ENCODE measurements at places on chromosomes 6 and 20.

DNA sequence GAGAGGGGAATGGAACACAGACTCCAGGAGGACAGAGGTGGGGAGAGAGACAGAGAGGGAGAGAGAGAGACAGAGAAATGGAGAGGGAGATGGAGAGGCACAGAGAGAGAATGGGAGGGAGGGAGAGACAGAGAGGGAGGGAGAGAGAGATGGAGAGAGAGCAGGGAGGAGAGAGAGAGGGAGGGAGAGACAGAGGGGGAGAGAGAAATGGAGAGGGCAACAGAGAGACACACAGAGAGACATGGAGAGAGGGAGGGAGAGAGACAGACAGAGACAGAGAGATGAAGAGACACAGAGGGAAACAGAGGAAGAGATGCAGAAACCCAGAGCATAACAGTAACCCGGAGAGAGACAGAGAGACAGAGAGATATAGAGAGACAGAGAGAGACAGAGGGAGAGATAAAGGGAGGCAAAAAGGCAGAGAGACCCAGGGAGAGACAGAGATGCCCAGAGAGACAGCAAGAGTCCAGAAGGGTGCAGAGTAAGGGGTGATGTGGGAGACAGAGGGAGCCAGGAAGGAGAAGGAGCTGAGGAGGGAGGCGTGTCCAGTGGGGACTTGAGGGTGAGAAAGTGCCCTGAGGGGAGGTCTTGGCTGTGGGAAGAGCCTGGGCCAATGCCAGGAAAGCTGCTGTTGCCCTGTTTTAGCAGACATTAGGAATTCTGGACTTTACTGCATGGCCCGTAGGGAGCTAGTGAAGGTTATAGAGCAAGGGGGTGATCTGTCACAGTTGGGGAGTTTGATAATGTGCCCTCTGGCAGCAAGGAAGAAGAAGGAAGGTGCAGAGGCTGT is 78.3 kb downstream of the SRC start:
- no peak for DNase-seq

GRCh38 chr6:33118525-33119123 is 42.8 kb downstream of the HLA-DPB1 start:
- no peak for DNase-seq

- no peak for DNase-seq
These were observed 94.2 kb downstream of the ADAT2 start for GRCh38 chr6:143356101-143356880.

- no peak for DNase-seq
These were observed 39.6 kb upstream of the MDFI start for GRCh38 chr6:41598670-41599014.

GRCh38 chr6:18586133-18586532 is 199.0 kb downstream of the RNF144B start:
- no peak for DNase-seq

DNA sequence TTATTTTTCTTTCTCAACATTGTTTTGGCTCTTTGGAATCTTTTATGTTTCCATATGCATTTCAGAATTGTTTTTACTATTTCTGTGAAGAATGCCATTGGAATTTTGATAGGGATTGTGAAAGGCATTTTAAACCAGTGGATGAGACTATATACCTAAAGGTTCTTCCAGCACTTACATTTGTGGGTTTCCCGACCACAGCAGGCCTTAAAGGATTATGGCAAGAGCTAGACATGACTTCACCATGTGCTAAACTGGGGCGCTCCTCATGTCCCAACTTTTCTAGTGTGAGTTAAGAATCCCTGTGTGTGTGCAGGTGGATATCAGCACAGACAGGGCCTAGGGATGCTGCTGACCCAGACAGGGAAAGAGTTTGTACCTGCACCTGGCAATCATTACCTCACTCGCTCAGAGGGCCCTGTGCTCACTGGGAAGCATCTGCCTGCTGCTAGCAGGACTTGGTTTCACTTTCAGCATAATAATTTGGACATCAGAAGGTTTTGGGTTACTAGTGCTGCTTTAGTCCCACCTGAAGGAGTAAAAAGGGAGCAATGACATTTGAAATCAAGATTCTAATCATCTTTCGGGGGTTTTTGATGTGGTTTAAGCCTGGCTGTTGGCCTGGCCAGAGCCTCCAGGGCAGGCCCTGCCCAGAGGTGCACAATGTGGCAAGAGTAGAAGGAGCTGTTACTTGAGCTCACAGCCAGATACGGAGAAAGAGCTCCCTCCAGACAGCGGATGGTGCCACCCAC is 137.1 kb downstream of the CDC5L start:
- no peak for DNase-seq

DNA sequence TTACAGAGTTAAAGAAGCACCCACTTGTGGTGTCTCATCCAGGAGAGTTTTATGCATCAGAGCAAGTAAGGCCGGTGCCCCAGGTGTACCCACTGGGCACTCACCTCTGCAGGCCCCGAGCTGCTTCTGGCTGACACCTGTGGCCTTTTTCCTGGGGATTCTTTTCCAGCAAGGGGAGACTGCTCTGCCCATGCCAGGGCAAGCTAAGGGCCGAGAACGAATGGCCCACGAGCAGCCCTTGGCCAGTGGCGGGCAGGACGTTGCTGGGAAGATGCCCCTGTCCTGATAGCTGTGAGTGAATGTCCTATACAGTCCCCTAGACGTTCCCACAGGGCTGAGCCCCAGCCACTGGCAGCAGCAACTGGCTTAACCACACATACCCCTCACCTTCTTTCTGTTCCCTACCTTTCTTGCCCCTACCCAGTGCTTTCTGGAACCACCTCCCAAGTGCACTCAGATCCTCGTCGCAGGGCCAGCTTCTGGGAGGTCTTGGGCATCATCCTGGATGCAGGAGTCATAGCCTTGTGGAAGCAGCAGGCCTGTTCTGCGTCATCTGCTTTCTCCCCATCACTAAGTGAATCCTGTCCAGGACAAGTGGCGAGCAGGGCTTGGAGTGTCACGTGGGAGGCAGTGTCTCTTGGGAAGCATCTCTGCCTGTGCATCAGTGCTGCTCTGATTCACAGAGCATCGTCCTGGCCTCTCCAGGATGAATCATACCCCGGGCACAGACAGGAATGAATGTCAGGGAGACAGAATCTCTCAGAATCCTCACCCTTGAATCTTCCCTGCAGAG is 32.5 kb downstream of the SYNDIG1 start:
- DNase-seq: no peak

DNA sequence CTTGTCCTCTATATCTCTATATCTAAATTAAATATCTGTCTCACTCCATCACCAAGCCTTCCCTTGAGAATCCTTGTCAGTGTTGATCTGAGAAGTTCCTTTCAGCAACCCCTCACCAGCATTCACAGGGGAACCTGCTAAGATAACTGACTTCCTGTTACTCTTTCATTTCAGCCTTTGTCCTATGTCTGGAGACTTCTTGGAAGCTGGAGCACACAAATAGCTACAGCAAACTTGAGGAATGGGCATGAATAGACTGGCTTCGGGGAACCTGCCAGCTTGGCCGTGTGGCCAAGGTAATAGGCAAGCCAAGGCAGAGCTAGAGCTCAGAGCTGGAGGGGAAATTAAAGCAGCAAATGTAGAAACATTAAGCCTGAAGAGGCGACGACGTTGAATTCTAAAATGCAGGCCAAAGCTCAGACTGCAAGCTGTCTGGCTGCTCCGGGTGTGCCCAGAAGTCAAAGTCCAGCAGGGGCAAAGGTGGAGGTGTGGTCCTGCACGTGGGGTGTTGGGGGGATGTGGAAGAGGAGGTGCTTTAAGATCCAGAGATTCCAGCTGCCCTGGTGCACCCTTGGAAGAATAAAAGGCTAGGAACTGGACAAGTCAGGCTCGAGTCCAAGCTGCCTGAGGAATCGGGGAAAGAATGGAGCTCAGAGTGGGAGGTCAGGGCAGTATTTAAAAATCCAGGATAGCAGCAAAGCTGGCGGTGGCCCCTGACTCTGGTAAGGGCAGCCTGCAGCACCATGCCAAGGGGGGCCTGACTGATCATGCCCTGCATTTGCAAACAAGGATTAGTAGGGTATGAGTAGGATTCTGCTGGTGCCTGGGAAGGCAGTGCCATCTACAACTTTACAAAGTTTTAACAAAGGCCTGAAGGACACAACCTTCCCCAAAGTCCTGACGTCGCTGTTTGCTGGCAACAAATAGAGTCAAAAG is 185.0 kb upstream of the SGK1 start:
- DNase-seq: no peak

DNA sequence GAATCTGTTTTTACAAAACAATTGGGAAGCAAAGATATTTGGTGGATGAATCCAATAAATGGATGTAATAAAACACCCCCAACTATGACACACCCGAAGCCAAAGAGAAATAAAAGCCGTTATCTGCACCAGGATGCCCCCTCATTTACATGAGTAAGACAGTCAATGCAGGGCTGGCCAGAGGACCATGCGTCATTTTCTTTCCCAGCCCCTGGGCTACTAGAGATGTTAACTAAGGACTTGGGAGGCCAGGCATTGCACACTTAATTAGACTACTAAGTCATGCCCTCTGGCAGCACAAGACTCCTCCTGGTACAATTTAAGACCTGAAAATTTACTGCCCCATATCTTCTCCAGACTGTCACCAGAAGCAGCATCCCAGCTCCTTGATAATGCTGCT is 3.2 kb downstream of the LEMD2 start:
- no peak for DNase-seq

- DNase-seq: no peak
These were observed 578.2 kb downstream of the QKI start for GRCh38 chr6:163992701-163993100.

DNA sequence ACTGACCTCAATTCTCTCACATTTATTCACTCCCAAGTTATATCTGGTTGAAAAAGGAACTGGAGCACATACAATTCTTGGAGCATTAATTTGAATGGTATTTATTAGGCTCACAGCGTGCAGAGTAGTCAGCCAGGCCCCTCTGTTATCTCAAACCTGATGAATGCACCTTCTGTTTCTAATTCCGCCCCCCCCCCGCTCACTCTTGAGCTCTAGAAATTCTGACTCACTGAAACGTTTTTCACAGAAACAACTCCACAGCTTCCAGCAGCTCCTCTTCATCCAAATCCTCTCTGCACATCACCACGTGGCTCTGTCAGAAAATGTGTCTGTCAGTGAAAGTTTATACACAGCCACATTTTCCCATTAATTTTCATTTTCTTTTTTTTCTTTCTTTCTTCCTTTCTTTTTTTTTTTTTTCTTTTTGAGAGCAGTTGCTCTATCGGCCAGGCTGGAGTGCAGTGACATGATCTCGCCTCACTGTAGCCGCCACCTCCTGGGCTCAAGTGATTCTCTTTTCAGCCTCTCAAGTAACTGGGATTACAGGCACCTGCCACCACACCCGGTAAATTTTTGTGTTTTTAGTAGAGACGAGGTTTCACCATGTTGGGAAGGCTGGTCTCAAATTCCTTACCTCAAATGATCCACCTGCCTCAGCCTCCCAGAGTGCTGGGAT is 109.4 kb downstream of the TBXT start:
- no peak for DNase-seq

GRCh38 chr20:40335901-40336351 is 353.1 kb downstream of the MAFB start:
- DNase-seq: no peak

- DNase-seq: no peak
These were observed 107.9 kb downstream of the DCDC2 start for GRCh38 chr6:24249926-24250325.

DNA sequence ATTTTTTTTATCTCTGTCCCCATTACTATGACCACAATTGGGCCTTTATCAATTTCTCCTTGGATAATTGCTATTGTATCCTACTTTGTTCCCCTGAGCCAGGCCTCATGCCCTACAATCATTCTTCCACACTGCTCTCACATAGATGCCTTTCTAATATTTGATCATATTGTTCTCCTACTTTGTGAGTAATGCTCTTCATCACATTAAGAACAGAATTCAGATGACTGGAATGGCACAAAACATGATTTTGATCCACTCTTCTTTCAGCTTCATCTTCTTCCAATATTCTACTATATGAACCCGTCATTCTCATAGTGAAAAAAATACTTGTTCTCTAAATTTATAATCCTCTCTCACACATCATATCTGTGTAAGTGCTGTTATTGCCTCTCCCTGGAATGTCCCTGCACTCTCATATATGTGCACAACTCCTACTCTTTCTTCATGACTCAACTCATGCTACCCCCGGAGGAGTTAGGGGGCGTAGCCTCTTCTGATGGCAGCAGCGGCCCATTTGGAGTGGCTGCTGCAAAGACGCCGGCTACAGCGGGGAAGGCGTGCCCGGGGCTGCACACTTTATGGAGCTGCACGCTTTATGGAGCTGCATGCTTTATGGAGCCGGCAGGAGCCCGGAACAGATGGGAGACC is 25.3 kb upstream of the HACE1 start:
- DNase-seq: no peak

GRCh38 chr6:64415926-64416325 is 780.3 kb downstream of the PHF3 start:
- no peak for DNase-seq

DNA sequence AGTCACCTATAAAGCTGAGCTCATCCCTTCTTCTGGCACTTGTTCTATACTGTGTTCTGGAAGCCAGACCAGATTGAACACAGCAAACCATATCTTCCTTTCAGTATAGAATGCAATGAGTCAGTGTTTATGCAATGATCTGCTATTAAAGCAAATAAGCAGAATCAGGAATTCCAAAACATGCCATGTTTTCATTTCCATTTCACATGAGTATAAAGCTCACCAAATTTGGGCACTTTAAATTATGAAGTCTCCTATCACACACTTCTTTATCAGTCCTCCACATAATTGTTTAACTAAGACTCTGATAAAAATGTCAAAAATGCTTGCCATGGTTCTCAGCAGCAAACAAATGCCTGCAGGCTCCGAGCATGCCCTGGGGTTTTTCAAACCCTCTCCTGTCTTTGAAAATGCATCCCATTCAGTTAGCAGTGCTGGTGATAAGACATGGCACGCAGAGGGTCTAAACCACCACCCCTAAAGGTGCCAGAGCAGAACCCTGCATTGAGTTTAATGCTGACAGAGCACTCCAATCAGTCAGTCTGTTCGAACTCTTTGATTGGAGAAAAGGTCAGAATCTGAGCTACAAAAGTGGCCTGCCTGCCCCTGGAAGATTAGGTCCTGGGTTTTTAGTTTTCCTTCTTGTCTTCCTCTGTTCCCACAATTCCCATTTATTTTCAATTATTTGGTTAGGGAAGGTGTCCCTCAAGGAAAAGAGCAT is 234.1 kb downstream of the GMPR start:
- no peak for DNase-seq

GRCh38 chr6:105954148-105954547 is 132.0 kb upstream of the PRDM1 start:
- no peak for DNase-seq

- DNase-seq: peak; percentile 38
These were observed 91.6 kb upstream of the RIPOR2 start for GRCh38 chr6:25027221-25027916.
